Hippocampal formation (tissue), 2 donors: ENCODE measurements at places on chromosomes 2 and 18.

- no peak for DNase-seq
Observed at GRCh38 chr18:43606795-43607194, 329.5 kb upstream of the SYT4 start.

GRCh38 chr2:13015532-13016320 is 299.0 kb downstream of the TRIB2 start:
- no peak for DNase-seq

GRCh38 chr2:103353774-103354173 is 591.9 kb downstream of the TMEM182 start:
- DNase-seq: no peak

GRCh38 chr18:39329496-39330275 is 1764.1 kb upstream of the CELF4 start:
- no peak for DNase-seq

GRCh38 chr18:44724105-44724778 is 43.6 kb downstream of the SETBP1 start:
- no peak for DNase-seq

GRCh38 chr2:64688909-64689308 is 35.2 kb upstream of the SERTAD2 start:
- no peak for DNase-seq

- DNase-seq: no peak
Observed at GRCh38 chr2:150781142-150781541, 293.7 kb upstream of the RND3 start.

GRCh38 chr18:59228351-59228750 is 8.4 kb downstream of the GRP start:
- DNase-seq: no peak

DNA sequence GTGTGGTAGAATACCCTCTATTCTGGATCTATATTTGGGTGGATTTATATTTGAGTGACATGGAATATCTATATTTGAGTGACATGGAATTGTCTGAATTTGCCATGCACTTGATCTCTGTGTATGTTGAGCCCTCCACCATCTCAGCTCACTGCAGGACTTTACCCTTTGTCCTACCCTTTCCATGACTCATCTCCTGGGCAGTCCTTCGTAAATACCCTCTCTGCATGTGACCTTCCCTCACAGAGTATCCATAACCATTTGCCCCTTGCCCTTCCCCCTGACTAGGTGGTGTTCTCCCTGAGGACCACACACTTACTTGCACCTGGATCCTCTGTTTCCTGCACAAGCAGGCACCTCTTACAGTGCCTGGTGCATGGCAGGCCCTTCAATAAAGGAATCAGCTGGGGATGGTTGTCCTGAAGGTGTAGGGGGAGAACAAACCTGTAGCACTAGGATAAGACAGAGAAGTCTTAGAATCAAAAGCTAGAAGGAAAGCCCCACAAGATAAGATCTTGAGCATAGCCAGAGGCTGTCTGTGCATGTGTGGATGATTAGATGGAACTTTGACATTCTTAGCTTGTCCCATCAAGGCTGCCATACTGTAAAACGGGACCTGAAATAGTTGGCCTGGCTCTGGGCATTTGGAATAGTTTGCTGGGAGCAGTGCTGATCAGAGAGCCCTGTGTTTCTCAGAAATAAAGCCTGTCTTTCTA is 230.4 kb downstream of the FHOD3 start:
- no peak for DNase-seq

- DNase-seq: no peak
Observed at GRCh38 chr2:212596688-212597087, 58.1 kb upstream of the ERBB4 start.

GRCh38 chr2:216283038-216283900 is 89.0 kb downstream of the MARCHF4 start:
- DNase-seq: no peak

- DNase-seq: no peak
Observed at GRCh38 chr2:54336136-54336976, 80.3 kb upstream of the TSPYL6 start.

- DNase-seq: no peak
Observed at GRCh38 chr2:11573418-11574175, 39.8 kb downstream of the GREB1 start.

DNA sequence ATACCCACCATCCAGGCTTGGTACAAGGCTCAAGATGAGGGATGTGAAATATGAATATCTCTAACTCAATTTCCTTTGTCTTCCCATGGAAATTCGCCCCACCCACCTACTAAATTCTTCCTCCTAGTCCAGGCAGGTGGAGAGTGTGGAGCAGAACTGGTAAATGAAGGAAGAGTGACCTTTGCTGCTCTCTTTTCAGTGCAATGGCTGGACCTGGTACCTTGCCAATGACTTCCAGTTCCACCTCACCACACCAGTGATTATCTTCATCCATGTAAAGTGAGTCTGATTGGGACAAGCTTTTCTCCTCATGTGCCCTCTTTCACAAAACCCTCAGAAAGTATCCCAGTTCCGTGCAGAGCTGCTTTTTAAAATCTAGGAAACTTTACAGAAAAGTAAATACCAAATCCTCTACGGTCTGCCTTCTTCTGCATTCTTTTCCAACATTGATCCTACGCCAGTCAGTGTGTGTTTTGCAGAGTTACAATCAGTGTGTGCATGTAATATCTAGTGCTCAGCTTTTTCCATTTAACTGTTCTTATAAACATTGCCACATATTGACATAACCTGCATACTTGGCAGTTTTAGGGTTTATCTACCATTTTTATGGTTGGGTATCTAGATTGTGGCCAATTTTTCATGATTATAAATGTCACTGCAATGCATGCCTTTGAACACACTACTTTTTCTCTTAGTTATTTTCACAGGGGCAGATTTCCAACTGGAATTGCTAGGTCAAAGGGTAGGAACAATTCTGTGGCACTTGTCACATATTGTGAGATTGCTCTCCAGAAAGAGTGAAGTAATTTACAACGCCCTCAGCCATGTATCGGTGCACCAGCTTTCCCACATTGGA is 86.5 kb upstream of the SEC11C start:
- no peak for DNase-seq

DNA sequence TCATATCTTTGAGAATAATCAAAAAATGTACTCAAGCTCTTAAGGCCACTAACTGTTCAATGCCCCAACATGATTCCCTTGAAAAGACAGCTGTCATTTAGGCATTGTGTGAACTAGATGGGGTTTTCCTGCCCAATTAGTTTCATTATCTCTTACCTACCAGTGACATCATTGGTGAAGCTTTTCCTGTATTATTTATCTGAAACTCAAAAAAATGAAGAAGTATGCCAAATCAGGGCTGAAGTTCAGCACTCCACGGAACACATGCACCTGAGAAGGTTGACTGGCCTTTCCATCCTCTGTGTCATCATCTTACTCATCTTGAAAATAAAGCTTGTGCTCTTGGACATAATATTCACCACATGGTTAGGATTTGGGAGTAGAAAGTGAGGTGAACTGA is 126.4 kb downstream of the TXNL1 start:
- DNase-seq: no peak

- DNase-seq: no peak
Observed at GRCh38 chr18:55462652-55463051, 125.3 kb downstream of the TCF4 start.

DNA sequence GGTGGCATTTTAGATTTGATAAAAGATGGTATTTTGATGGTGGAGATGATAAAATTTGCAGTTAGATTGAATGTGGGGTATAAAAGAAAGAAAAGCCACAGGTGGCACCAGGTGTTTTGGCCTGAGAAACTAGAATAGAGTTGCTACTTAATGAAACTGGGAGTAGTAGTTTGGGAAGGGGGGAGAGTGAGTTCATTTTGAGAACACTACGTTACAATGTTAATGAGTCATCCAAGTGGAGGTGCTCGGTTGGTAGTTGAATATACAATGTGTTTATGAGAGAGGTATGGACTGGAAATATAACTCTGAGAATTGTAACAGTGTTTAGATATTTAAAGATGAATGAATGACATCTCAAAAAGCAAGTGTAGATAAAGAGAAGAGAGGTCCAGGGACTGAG is 26.4 kb downstream of the EPG5 start:
- no peak for DNase-seq

GRCh38 chr2:30569946-30570345 is 122.9 kb downstream of the LCLAT1 start:
- no peak for DNase-seq

GRCh38 chr18:79336556-79337142 is 59.1 kb upstream of the NFATC1 start:
- DNase-seq: no peak

- DNase-seq: no peak
Observed at GRCh38 chr2:199467066-199467822, 9.5 kb upstream of the SATB2 start.

DNA sequence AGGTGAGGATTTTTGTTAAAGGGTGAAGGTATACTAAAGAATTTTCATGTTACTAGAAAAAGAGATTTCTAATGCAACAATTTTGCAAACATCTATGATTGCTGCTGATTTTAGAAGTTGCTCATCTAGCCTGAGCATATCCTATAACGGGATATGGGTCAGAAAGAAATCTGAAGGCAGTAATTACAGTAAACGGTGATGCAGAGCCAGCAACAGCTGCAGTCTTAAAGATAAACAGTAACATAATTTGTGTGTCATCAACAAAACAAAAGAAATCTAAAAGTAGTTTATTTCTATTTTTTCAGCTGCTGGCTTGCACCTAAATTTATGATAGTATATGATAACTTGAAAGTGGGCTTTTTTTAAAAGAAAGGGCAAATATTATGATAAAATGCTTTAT is 215.7 kb downstream of the SLC4A10 start:
- no peak for DNase-seq

DNA sequence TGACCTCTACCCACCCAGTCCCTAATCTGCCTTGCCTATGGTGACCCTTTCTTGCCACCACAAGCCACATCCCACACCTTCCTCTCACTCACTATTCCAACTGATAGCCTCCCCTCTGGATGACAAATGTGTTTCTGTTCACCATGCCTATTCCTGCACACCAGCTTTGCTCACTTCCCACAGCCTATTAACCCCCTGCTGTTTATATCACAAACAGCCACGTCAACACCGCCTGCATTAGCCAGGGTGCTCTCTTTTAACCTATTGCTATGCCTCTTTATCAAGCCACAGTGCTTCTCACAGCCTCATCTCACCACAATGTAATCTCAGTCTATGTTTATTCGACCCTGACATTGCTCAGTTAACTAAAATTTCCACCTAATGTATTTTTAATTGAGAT is 271.8 kb downstream of the SUCLG1 start:
- DNase-seq: no peak

DNA sequence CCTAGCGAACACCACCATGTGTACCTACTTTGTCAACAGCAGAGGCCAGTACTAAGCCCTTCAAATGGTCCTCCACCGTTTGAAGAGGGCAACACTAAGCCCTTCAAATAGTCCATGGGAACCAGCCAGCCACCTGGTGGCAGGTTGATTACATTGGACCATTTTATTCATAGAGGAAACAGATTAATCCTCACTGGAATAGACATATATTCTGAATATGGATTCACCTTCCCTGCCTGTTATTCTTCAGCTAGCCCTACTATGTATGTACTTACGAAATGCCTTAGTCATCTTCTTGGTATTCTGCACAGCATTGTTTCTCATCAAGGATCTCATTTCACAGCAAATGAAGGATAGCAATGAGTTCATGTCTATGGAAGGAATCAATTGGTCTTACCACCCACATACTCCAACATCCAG is 10.0 kb upstream of the ZNF396 start:
- no peak for DNase-seq

GRCh38 chr2:182393270-182393760 is 33.5 kb downstream of the PDE1A start:
- DNase-seq: no peak

GRCh38 chr18:64149916-64150438 is 1.1 kb upstream of the LINC00305 start:
- no peak for DNase-seq

GRCh38 chr2:192555740-192556139 is 361.0 kb upstream of the TMEFF2 start:
- no peak for DNase-seq

DNA sequence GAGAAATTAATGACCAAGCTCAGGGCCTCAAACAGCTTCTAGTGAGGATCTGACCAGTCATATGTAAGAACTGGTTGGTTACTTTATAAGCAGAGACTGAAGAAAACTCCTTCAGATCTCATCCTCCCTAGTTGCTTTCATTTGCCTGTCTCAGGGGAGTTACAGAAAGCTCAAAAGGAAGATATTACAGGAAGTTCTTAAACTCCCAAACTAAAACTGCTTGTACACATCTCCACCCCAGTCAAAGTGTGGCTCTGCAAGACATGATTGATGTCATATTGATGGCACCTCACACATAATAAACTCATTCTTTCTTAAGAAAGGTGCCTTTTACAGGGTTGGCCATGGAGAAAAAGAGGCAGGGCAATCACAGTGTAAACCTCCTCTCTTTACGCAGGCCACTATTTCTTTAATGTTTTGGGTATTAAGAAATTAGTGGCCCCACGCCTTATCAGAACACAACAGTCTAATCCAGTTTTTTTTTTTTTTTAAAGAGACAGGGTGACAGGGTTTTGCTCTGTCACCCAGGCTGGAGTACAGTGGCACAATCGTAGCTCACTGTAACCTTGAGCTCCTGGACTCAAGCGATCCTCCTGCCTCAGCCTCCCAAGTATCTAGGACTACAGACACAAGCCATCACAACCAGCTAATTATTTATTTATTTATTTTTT is 62.6 kb upstream of the STK17B start:
- no peak for DNase-seq
